ENCODE measurements at places on chromosomes 3 and 15.

GRCh38 chr15:101009176-101009575, 90.0 kb downstream of the LRRK1 start:
- no peak for DNase-seq

DNA sequence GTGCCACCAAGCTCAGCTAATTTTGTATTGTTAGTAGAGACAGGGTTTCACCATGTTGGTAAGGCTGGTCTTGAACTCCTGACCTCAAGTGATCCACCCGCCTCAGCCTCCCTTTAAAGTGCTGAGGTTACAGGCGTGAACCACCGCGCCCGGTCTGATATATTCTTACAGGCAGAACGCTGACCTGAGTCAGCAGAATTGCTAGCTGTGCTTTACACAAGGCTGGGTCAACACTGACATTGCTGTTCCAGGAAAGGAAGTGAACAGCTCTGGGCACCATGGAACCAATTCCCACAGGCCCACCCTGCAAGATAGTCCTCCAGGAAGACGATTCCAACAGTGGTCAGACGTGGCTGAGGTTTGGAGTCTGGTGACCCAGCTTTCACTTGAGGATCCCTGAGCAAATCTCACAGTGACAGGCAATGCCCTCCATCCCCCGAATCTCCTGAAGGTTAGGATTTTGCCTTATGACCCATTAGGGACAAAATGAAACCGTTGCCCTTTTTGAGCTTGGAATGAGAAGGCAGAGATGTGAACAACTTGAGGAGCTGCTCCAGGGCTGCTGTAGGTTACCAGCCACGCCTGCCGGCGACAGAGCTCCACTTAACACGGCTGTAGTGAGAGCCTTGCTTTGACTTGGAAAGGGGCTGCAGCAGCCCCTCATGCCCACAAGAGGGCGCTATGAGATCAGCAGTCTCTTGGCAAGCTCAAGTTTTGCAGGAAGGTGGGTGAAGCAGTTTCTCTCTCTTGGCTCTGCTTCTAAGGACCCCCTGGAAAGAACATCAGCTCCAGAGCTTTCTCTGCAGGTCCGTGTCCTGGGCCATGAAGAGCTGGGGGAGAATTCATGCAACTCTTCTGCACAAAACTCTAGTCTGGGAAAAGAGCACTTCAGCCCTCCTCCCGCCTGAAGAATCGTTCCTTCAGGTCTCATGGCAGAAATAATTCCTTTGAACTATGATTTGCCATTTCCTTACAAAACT, 74.1 kb downstream of the SENP2 start:
- DNase-seq = peak; percentile 56

DNA sequence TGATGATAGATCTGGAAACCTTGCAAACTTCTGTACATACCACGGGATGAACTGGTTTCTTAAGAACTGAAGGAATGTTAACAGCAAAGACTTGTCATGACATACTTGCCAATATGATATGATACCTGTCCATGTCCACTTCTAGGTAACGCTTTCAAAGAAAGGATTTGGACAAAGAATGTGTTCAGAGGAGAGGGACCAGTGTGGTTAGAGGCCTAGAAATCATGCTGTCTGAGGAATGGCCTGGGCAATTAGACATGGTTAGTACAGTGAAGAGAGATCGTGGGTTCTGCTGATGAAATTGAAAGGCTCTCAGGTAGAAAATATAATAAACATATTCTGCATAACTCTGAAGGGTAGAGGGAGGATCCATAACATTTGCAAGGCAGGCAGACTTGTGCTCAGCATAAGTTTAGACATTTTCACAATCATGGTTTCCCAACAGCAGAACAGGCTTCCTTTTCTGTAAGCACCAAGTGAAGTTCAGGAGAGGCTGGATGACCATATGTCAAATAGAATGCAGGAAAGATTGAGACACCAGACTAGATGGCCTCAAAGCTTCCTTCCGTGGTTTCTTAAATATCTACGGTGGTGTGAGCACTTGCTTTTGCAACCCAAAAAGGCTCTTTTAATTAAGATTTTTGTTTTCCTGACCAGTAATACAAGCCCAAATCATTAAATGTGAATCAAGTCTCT, 39.9 kb downstream of the TGFBR2 start:
- no peak for DNase-seq

DNA sequence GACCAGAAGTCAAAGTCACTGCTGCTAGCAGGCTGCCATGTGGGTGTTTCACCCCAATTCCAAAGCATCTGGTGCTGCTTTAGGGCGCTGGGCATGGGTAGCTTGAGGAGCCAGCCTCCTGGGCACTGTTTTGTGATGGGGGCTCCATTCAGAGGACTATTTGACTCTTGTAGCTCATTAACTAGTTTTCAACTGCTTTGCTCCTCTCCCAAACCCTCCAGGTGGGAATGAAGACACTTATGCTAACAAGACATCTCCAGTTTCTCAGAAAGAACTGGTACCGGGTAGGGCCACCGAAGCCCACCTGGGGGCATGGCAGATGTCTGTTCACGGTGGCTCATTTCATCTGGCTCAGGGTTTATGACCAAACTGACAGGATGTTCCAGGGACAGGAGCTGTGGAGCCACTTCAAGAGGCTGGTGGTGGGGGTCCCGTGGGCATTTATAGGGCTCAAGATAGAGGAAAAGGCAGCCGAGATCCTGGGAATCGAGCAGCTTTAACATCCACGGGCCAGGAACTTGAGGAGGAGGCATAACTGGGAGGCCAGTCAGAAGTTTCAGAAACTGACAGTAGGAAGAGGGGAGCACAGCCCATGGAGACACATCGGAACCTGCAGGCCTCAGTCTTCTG, 17.7 kb downstream of the AMOTL2 start:
- DNase-seq = no peak

DNA sequence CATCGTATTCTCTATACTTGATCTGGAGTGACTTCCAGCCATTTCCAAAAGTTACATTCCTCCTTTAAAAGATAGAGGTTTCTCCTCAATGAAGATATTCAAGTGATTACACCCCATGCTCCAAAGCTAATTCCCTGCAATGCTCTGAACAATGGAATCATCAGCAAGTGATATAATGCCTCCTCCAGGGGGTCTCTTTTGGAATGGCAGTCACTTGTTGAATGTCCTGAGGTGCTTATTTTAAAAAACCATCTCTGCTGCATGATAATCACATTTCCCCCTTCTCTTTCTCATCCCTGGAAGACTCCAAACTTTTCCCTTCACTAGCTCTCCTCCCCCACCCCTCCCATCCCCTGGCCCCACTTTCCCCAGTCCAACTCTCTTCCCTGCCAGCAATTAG, 2.6 kb downstream of the LHFPL4 start:
- DNase-seq = no peak

DNA sequence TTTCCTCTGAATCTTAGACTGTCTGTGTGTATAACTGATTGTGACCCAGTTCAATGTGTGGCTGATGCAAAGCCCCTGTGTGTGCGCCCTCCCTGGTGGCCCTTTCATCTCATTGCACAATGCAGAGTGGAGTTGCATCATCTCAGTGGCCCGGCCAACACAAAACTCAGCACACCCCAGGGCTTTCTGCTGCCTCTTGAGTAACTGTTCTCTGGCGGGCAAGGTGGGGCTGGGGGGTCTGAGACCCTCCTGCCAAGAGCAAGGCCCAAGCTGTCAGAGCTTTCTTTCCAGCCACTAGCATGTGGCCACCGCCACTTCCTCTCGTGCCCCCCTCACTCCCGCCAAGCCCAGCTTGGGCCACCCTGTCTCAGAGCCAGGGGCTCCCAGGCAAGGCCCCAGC, 80.7 kb upstream of the ALDH1L1 start:
- no peak for DNase-seq

DNA sequence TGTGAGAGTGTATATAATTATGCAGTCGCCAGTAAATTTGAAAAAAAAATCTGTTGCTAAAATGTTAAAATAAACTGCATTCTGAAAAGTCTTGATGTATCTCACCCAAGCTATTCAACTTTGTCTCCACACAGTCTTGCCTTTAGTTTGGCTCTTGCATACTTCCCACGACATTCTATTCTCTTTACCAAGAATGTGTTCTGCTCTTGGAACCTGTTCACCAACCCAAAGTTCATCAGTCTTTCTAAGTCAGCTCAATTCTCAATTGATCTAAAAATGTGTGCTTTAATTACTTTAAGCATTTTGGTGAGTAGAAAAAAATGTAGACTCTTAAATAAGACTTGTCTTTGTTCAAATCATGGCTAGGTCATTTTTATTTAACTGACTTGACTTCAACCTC, 657.7 kb upstream of the TBL1XR1 start:
- no peak for DNase-seq

GRCh38 chr15:26974120-26974780, 3.3 kb downstream of the GABRG3 start:
- no peak for DNase-seq

DNA sequence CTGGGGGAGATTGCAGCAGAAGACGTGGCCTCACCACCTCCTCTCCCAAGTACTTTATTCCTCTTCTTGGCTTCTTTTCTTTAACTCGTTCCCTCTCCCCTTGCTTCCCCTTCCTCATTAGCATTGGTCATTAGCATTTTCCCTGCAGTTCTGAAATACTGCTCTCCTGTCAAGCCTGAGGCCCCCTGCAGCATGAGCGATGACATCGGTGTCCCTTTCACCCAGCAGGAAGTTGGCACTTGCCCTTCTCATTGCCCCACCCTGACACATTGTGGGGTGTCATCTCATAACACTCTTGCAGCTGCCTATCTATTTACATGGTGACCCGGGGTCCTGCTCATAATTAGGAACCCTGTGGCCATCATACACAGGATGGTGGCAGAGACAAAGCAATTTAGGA, 167.1 kb downstream of the ARRDC4 start:
- no peak for DNase-seq

DNA sequence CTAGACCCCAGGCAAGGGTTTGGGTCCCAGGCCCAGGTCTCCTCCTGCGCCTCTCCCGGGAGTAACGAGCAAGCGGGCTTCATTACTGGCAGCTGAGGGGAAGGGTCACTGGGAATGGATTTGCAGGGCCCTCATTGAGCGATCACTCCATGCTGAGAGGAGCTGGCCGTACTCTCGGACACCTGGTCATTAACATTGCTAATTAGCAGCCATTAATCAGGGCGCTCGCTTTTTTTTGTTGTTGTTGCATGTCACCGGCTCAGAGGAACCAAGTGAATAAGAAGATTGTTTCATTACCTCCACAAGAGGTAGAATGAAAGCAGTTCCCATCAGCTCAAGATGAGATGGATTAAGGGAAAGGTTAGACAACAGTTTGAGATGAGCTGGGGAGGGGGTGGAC, 293.0 kb upstream of the ATP11B start:
- DNase-seq = no peak

DNA sequence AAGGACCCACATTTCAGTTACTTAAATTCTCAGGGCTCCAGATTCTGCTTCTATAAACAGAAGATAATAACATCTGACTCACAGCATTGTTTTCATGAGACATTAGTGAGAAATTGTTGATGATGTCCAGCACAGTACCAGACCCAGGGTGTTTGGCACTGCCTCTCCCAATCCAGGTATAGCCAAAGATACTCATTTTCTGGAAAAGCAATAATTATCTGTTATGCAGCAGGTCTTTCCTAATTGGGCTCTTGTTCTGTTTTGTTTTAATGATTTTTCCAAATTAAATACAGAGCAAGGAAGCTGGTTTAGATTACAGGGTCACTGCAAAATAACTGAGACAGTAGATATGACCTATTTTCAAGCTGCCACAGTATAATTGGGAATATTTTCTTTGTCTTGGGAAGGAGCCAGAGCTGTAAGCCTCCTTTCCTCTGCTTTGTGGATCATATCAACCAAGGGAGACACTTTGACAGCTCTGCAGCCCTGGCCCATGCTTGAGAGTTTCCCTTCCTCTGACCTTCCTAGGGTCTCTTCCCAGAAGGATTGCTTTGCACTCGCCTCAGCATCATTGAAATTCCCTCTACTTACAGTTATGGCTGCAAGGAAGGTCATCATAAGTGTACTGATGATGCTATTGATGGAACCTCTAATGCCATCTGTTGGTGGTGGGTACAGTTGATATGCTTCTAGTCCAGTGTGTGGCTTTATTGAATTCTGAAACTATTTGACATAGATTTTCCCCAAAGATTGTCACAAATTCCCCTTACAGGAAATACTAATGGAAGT, 522.4 kb upstream of the ADAMTS9 start:
- DNase-seq = no peak

DNA sequence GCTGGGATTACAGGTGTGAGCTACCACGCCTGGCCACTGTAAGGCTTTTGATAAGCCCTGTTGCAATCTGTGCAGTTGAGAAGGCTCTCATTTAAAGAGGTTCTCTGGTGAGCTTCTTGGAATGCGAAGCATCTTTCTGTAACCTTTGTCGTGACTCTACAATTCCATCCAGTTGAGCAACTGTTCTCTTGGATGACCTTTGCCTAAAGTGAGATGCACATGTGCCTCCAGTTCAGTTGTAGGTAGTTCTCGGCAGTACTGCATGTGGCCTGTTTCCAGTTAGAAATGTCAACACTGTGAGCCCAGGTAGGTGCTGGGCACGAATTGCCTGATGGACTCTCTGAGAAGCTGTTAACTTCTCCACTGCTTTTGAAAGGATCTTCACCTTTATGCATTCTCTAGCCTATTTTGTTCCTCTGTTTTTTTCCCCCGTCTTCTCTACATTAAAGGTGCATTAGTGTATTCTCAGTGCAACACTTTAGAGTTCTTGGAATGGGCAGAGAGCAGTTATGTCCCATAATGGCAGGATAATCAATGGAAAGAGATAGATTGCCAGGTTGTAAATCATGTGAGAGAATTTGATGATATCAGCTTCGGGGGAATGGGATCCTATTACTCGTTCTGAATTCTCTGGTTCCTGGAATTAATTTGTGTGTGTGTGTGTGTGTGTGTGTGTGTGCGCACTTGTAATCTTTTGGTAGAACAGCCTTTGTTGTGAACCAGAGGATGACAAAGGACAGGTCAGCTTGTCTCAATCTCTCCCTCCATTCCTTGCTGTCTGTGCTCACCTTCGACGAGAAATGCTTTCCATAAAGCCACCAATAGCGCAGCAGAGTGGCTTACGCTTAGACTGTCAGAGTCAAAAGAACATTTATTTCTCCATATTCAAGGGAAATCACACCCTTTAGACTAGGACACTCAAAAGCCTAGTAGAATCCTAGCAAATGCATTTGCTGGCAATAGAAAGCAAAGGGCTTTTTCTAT, 51.1 kb downstream of the PTPRG start:
- no peak for DNase-seq

DNA sequence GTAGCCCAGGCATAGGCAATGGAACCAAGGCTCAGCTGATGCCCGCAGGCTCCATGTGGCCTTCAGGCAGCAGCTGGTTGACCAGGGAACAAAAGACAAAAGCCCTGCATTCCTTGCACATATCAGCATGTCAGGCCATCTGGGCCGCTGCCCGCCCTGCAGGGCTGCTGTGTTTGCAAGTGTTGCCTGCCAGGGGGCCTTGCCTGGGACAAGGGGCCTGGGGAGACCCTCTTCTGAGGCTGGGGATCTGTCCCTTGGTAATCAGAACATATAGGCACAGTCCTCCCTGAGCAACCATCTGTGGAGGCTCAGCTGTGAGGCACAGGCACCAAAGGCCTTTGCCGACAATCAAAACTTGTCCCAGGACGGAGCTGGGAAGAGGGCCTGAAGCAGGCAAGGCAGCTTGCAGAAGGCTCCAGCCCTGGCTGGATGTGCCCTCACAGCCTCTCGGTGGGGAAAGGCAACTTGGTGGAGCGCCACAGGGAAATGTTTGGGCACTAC, 138.2 kb downstream of the TPRA1 start:
- DNase-seq = no peak

All from GM19239 (cell line).